ENCODE measurements at places on chromosomes 6 and 20. TPM values are rescaled to one million over a fixed set of nuclear protein-coding genes. Genes with fewer than 3 reads are reported as not detected.

DNA sequence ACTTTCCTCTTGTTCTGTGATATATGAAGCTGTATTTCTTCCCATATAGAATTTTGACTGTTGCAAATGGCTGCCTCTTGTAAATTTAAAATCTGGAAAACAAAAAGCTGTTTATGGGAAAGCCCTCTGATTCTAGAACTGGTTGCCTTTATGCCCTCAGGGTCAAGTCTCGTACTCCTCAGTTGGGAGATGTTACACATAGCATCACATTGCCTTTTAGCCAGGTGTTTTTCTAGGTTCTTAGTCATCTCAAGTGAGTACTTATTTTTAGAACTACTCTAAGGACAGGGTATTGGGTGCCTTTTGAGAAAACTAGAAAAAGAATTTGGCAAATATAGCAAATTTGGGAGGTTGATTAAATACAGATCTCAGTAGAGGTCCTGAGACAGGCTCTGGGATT, 58.5 kb downstream of the ANKS1A start:
- no peak for DNase-seq

GRCh38 chr6:8193541-8193940, 91.2 kb upstream of the EEF1E1 start:
- peak; percentile 16 for DNase-seq

- DNase-seq, result peak; percentile 36
Observed at GRCh38 chr20:56689318-56689717, 60.2 kb downstream of the TFAP2C start.

DNA sequence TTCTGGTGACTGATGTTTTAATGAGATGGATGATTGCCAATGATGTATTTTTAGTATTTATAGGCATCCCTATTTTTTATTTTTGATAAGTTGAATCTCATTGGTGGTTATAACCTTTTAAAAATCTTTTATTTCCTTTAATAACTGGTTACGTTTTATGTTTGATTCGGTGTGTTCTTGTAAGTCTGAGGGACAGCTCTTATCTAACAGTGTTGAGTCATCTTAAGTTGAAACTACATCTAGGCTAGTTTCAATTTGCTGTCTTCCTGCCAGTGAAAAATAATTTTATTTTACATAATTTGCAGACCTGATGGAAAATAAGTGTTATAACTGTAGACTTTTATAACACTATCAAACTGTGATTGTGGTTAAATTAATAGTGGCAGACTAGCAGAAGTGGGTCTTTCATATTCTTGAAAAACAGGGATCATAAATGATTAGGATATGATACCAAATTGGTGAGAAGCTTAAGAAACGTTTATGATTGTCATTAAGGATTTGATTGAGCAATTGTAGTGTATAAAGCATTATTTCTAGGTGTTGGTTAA, 4.6 kb downstream of the AFDN start:
- DNase-seq, result no peak

DNA sequence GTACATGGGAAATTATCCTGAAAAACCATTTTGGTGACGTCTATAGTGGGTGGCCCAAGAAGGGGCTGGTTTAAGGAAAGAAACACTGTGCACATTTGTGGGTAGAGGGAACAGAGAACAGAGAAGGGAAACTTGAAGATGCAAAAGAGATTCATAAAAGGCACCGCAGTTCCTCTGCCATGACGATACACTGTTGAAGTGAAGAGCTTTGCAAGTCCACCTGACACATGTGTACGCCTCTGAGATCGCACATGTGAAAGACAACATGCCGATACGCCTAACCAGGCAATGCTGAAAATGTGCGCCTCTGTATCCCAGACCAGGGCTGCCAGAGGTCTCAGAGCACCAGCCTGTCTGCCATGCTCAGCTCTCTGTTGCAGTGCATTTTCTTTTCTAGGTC, 180.9 kb downstream of the KIF16B start:
- DNase-seq, result no peak

DNA sequence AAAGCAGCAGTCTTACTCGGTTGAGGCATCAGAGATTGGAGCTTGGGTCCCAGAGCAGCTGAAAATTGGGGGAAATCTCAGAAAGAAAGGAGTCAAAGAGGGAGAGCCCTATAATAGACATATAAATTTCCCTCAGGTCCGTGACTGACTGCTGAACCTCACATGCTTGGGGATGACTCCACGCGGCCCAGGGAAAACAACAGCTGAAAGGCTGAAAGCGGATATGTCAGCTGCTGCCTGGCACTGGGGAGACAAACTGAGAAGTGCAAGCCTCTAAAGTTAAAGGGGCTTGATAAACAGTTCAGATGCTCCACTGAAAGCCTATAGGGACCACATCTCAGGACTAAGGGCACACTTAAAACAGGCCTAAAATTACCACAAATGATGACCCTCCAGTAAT, 255.9 kb upstream of the RIN2 start:
- DNase-seq, result no peak

DNA sequence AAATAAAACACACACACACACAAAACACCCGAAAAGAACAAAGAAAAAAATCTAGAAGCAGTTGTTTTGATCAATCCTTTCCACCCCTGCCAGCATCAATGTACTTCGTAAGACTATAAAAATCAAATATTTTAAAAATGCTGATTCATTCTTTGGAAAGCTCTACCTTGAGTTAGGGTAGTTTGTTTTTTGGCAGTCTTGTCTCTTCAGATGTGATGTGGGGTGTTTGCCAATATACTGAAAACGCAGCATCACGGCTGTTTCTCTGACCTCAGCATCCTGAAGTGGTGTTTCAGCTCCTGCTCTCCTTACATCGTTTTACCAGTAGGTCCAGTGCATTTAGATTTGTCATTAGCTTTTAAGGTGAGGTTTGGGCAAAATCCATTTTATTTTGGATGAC, 526.0 kb downstream of the UTRN start:
- no peak for DNase-seq

DNA sequence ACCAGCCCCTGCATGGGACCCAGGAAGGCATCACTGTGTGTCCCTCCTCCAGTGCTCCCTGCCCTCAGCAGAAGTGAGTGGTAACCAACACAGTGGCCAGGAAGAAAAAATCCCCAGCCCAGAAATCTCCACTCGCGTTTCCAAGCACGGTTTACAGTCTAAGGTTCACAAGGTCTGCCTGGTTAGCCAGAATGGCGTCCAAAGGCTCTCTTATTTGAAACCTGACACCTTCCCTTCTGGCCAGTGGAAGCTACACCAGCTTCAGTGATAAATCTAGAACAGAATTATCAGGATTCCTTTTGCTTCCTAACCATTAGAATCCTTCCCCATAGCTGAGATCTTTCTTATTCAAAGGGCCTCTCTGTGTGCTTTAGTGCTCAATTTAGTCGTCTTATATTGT, 9.2 kb downstream of the LY86 start:
- no peak for DNase-seq

- DNase-seq, result no peak
Observed at GRCh38 chr6:36204068-36204753, 7.7 kb downstream of the BRPF3 start.

DNA sequence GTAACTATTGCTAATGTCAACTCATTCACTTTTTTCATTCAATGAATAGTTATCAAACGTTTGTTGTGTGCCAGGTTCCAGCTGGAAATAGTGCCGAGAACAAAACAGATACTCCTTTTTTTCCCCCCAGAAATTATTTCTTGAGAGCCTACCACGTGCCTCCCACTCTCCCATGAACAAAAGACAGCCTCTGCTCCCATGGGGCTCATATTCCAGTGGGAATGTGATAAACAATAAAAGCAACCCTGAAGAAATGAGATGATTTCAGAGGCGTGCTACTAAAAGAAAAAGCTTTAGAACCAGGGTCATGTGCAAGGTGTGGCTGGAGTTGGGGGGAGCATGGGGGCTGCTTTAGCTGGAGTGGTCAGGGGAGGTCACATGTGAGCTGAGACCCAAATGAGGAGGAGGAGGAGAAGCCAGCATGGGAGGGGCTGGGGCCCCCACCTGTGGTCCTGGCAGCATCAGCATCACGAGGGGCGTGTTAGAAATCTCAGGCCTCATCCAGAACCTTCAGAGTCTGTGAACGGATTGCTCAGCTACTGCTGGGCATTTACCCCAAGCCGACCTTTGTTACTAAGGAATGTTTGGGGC, 157.4 kb downstream of the EYA2 start:
- DNase-seq, result no peak

GRCh38 chr6:130997061-130997753, 65.8 kb downstream of the EPB41L2 start:
- DNase-seq, result no peak

DNA sequence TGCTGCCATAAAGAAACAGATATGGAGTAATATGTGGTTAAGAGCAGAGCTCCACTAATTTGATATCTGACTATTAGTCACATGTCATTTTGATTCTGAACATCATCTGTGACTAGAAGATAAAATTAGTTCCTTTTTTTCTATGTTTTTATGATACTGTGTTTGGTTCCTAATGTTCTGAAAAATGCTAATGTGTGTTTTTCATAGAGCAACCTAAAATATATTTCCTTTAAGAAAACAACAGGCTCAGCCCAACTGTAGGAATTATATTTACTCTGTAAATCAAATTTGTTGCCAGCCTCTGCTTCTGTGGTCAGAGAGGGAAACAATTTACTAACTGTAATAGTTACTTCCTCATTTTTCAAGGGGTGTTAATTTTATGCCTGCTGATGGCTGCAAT, 33.3 kb upstream of the TXLNB start:
- no peak for DNase-seq

DNA sequence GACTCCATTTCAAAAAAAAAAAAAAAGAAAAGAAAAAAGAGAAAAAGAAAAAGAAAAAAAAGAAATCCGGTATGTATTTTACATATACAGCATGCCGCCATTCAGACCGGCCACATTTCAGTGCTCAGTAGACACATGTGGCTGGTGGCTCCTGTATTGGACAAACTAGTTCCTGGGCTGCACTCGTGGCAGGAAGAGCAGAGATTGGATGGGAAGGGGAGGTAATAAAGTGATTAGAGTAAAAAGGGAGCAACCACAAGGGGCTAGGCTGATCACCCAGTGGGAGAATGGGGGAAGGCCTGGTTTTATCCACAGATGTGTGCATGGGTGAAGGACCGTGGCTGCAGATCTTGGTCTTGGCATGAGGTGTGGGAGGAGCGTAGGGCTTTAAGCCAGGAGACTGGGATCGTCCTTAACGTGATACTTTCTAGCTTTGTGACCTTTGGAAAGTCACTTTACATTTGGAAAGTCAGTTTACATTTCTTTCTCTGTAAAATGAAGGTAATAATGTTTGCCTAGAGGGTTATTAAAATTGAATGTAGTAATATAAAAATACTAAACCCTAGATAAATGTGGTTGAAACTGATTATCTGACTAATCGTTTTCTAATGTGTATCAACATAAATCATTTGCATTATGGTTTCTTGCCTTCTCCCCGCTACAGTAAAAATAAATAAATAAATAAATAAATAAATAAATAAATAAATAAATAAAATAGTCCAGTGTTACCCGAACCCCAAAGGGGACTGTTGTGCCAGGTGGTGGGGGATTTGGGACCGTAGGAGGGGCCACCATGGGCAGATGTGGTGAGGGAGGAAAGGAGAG, 869 bp upstream of the TRIM15 start:
- no peak for DNase-seq

The DEF6 gene
- total RNA-seq, result 4.5 TPM

The LPA gene
- total RNA-seq, result not detected

The ATP6V1G2 gene
- 3.7 TPM for total RNA-seq

The GNAS-AS1 gene
- 1.7 TPM for total RNA-seq

The EFCAB8 gene
- not detected for total RNA-seq

The VGLL2 gene
- not detected for total RNA-seq

The OPN5 gene
- not detected for total RNA-seq

The ZBTB22 gene
- 15.8 TPM for total RNA-seq

The RNASET2 gene
- 28.4 TPM for total RNA-seq
